GM19239 (cell line): ENCODE measurements at places on chromosomes 6 and 20.

- DNase-seq = no peak
Observed at GRCh38 chr6:44051515-44051914, 75.7 kb downstream of the MRPL14 start.

DNA sequence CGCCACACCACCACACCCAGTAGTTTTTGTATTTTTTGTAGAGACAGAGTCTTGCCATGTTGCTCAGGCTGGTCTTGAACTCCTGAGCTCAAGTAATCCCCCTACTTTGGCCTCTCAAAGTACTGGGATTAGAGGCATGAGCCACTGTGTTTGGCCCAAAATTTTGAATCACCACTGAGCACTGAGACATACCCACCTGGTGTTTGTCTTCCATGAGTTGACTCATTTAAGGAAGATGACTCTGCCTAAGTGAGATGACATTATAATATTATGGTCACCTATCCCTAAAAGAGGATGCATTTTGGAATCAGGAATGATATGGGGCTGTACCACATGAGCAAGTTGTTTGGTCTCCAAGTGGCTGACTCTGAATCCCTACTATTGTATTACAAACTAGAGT lies 54.6 kb upstream of the RNF217 start:
- DNase-seq = no peak

DNA sequence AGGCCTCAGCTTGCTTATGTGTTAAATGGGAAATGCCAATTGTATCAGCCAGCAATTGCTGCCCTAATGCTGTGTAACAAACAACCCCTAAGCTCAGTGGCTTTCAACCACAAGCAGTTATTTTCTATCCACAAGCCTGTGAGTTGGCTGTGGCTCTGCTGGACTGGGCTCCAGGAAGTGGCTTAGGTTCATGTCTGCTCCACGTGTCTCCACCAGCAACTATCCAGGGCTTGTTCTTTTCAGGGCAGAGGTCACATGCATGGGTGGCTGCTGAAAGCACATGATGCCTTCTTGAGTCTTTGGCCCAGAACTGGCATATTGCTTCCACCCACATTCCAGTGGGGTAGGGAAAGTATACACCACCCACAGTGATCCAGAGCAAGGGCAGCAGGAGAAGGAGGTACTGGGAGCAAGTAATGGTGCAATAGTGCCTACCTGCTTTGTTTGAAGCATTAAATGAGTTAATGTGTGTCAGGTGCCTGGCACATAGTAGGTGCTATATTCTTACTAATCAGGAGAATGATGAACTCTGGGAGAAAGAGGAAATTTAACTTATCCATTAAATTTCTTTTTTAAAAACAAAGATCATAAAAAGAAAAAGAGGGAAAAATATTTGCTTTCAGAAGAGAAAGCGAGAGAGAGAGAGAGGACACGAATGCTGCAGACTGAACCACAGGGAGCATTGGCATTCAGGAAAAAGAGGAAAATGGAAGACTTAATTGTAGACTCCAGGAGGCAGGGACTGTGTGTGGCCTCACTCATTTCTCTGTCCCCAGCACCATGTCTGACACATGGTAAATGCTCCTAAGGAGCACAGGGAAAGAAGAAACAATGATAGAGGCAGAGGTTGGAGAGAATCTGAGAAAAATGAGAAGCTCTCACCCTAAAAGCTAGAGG lies 25.2 kb upstream of the RNF24 start:
- DNase-seq = no peak

DNA sequence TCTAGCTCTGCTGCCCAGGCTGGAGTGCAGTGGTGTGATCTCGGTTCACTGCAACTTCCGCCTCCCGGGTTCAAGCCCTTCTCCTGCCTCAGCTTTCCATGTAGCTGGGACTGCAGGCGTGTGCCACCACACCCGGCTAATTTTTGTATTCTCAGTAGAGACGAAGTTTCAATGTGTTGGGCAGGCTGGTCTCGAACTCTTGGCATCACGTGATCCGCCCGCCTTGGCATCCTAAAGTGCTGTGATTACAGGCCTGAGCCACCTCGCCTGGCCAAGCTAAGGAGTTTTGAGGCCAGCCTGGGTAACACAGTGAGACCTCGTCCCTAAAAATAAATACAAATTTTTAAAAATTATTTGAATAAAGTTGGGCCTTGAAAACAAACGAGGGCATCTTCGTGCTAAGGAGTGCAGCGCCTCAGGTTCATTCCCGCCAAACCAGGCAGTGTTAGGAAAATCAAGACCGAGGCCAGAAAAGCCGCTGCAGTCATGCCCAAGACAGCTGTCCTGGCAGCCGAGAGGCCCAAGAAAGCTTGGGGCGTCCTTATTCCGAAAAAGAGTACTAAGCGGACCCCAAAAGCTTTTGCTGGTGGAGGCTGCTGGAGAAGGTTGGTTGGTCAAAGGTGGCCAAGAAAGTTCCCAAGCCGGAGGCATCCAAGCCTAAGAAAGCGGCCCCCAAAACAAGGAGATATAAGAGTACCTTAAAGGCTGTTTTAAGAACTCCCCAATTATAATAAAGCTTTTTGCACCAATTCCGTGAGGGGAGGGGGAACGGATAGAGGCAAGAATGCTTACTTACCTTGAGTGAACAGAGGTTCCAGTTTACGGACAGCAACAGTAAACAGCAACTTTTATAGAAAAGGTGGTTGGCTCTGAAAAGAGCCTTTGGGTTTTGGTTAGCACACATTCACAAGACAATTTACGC lies 109.0 kb downstream of the HFE start:
- DNase-seq = no peak

DNA sequence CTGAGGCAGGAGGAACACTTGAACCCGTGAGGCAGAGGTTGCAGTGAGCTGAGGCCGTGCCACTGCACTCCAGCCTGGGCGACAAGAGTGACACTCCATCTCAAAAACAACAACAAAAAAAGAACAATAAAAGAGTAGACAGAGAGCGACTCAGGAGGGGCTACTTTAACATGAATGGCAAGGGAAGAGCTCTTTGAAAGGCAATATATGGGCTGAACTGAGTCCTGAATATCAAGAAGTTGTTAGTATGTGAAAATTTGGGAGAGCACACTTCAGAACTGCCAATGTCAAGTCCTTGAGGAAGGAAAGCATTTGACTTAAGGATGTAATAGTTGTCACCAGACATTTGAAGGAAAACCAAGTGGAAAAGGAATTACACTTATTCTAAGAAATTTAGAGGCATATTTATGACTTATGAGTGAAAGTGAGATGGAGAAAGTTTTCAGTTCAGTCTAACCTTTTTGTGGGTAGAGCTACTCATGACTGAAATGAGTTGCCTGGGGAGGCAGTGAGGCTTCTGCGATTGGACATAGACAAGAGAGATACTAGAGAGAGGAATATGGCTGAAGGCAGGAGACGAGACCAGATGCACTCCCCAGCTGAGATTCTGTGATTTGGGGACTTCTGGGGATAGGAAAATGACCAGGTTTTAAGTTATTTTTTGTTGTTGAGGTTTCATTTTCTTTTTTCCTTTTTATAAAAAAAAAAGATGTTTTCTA lies 48.6 kb upstream of the SLC16A10 start:
- DNase-seq = no peak

GRCh38 chr6:34484899-34485298 lies 19.0 kb downstream of the PACSIN1 start:
- DNase-seq = no peak
